ENCODE measurements at places on chromosomes 6 and 20.

GRCh38 chr6:103797738-103798137 is 1062.0 kb downstream of the HACE1 start:
- DNase-seq, result peak; percentile 27

- DNase-seq, result no peak
These were observed 13.1 kb downstream of the ZNF217 start for GRCh38 chr20:53580376-53581111.

DNA sequence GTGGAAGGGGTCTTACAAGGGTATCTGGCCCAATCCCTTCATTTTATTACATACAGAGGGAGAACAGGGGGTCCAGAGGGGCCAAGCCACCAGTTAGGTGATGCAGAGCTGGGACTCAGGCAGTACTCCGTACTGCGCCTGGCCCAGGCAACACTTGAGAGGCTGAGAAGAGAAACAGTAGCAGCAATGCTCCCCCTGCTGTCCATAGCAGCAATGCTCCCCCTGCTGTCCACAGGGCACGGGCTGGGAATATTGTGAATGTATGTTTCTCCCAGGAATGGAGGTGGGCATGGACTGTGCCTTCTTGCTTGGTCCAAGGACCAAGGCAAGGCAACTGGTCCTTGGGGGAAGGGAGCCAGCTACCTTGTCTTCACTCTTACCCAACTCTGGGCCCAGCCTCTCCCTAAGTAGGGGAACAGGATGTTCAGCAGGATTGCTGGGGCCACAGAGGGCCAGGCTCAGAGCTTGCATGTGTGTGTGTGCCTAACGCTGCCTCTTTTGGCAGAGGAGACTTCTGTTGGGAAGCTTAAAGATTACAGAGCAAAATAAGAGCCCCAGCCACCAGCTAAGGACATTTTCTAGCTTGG is 14.8 kb upstream of the FAM83C start:
- DNase-seq, result peak; percentile 83

GRCh38 chr6:9554806-9555205 is 860.1 kb downstream of the TFAP2A start:
- DNase-seq, result no peak

GRCh38 chr20:53077373-53078205 is 105.4 kb downstream of the TSHZ2 start:
- no peak for DNase-seq

- no peak for DNase-seq
These were observed 61.6 kb upstream of the DSP start for GRCh38 chr6:7479801-7480266.

DNA sequence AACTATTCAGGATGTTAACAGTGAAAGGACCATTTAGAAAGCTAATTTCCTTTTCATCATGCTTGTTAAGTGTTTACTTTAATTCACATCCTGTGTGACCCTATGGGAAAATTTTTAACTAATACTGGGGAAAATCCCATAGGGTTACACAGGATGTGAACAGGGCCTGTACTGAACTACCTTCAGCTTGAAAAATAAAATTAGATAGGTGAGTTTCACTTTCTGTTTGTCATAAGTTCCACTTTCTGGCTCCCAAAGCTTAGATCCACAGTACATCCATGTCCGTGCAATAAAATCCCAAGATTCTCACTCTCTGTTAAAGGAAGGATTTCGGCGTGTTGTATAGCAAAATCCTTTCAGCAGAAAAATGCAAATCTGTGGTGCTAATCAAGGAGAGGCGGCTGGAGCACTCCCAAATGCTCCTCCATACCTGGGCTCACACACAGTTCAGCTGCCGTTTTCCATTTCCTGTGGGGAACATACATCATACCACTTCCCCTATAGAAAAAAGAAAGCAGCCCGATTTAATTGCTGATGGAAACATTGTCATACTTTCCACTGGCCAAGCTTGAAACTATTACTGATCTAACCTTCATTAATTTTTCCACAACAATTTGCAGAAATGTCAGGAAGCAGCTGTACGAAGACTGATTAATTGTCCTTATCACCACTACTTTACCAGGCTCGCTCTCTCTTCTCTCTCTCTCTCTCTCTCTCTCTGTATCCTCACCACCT is 125.2 kb downstream of the HIVEP2 start:
- no peak for DNase-seq

GRCh38 chr6:126072834-126073233 is 86.5 kb downstream of the TRMT11 start:
- no peak for DNase-seq

DNA sequence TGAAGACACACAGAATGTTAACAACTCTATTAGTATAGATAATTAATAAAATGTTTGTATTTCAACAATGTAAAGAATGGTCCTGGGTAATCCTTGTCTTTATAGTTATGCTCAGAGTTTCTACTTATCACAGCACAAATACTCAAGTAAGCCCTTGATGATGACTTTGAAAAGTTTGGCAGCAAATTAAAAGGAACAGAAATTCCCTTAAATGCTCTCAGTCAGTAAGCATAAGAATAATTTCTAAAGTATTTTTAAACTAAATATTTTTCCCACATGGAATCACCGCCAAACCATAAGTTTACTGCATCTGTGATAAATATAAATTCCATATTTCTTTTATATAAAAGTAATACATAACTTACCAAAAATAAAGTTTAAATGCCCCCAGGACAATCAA is 96.1 kb downstream of the COL12A1 start:
- no peak for DNase-seq

GRCh38 chr6:108068182-108068581 is 6.4 kb downstream of the OSTM1 start:
- no peak for DNase-seq

GRCh38 chr6:28940294-28940857 is 16.6 kb upstream of the TRIM27 start:
- DNase-seq, result peak; percentile 70

GRCh38 chr6:43916924-43917877 is 147.2 kb downstream of the VEGFA start:
- no peak for DNase-seq

GRCh38 chr6:164917211-164917610 is 392.2 kb downstream of the C6orf118 start:
- no peak for DNase-seq

GRCh38 chr20:64038565-64039292 is 2.7 kb downstream of the C20orf204 start:
- peak; percentile 89 for DNase-seq

- DNase-seq, result peak; percentile 82
These were observed 9.2 kb upstream of the DEFB110 start for GRCh38 chr6:50030777-50031562.

DNA sequence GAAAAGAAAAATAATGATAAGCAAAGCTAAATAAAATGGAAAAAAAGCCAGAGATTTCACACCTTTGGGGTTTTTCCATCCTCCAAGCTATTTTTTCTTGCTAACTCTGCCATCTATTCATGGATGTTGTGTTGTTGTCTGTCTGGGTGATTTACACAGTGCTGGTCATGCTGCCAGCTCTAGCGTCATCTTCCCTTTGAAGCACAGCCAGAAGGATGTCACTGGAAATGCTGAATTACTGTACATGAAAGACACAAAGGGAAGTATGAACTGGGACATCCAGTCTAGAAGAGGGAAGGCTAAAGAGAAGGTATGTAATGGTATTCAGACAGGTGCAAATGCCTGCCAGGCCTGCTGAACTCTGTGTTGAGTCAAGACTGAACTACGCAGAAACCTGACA is 241.9 kb upstream of the STXBP5 start:
- DNase-seq, result no peak
